ENCODE measurements at places on chromosomes 12 and 14.

GRCh38 chr12:108884116-108885012 lies 4.5 kb downstream of the DAO start:
- peak; percentile 36 for DNase-seq

GRCh38 chr12:47247418-47247817 lies 167.7 kb upstream of the AMIGO2 start:
- DNase-seq, result no peak

- no peak for DNase-seq
Measured at GRCh38 chr14:64680013-64680713, 24.1 kb upstream of the PLEKHG3 start.

GRCh38 chr12:82407481-82407880 lies 49.2 kb downstream of the METTL25 start:
- no peak for DNase-seq

DNA sequence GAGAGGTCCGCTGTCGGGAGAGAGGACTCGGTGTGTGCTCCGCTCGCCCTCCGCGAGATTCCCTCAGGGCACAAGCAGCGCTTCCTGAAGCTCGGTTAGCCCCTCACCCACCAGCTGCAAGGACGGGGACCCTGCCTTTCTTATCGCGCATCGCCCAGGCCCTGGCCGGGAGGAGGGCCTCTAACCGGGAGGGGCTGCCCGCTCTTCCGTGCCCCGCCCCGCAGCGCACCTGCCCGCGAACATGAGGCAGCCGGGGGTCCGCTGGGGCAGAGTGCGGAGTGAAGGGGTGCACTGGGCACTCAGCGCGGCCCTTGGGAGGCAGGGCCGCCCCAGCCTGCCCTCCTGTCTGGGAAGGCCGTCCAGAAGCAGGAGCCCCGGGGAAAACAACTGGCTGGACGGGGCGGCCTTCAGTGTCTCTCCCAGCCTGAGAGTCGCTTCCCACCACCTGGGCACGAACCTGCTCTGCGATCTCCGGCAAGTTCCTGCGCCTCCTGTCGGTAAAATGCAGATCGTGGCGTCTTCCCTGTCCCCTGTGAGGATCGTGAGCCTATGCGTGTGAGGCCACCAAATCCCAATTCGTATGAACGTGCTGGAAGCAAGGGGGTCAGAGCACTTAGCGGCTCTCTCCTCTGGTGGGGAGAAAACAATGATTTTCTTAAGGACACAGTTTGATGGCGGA lies 28.0 kb upstream of the ADIPOR2 start:
- no peak for DNase-seq

GRCh38 chr12:2613326-2614073 lies 181.3 kb upstream of the FKBP4 start:
- DNase-seq, result no peak

DNA sequence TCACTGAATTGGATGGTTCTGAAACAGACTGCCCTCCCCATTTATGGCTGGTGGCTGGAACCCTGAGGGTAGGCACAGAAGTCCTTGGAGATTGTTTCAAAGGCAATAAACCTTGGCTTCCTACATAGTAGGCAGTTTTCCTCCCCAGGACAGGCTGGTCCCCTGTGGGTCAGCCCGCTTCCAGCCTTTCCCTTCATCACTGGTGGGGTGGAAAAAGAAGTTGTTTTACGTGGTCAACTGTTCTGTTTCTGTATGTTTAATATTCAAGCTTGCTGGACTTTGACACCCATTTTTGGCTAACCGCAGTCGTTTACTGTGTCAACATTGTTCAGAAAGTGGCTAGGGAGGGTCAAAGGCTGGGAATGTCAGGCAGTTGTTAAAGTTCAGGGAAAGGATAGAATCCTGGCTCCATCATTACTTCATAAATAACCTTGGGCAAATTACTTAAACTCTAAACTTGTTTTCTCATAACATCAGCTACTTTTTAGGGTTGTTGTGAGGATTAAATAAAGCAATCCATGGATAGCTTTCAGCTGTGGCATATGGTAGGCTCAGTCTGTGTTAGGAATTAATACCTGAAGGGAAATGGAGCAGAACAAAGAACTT lies 2.4 kb downstream of the KLHDC2 start:
- DNase-seq, result no peak

- DNase-seq, result no peak
Measured at GRCh38 chr14:36522972-36523715, 3.1 kb upstream of the NKX2-1 start.

GRCh38 chr12:47801170-47801903 lies 18.4 kb downstream of the HDAC7 start:
- DNase-seq, result no peak

GRCh38 chr12:112909693-112910092 lies 2.9 kb downstream of the OAS1 start:
- DNase-seq, result no peak

- no peak for DNase-seq
Measured at GRCh38 chr12:129064209-129064855, 211.1 kb downstream of the GLT1D1 start.

DNA sequence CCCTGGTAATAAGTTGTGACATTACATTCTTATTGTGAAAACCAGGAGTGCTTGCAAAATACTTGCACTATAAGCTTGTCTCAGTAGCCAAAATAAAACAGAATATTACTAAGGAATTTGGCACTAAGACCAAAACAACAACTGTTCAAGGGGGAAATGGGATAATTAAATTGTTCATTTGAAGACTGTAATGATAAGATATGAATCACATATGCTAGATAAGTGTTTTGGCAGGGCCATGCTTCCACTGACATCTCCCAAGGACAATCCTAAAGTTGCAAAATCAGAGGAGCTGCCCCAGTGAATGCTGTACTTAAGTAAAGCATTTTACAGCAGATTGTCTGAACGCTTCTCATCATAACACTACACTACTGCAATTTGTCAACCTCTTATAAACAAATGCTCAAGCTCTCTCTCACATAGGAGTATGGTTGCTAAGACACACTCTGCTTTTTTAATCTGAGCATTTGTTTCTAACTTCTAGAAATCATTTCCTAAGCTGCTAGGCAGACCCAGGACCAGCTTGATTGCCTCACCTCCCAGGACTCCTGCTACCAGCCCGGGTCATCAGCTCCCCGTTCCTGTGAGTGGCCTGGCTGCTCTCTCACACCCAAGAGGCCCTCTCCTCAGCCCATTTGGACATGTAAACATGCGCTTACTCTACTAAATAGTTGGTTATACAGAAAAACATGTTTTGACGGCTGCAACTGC lies 191.5 kb downstream of the PAX9 start:
- no peak for DNase-seq

DNA sequence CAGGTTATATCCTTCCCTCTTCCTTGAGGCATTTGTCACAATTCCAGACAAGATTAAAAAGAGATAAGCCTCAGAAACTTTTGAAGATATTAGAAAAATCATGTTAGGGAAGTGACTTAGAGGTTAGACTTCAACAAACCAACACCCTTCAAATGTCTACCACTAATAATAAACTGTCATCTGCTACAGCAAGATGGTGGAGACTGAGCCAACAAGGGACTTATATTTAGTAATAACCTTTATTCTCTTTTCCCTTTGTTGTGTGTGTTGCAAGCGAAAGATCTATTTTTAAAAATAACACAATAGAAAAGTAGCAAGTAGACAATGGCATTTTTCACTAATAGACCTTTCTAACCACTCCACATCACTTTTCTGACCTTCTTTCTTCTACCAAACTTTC lies 28.6 kb downstream of the PRICKLE1 start:
- DNase-seq, result no peak

DNA sequence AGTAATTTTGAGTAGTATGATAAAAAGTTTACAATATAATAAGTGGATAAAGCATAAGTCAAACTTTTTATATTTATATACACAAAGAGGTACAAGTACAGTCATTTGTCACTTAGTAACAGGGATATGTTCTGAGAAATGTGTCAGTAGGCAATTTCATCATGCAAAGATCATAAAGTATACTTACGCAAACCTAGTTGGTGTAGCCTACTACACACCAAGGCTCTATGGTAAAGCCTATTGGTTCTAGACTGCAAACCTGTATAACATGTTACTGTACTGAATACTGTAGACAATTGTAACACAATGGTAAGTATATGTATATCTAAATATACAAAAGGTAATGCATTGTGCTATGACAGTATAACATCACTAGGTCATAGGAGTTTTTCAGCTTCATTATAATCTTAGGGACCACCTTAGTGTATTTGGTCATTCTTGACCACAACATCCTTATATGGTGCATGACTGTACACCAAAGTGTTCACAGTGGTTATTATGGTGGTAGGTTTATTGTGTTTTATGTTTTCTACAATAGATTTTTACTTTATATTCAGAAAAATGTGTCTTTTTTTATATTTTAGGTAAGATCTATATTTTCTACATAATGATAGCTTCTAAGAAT lies 14.9 kb upstream of the SCFD1 start:
- no peak for DNase-seq

DNA sequence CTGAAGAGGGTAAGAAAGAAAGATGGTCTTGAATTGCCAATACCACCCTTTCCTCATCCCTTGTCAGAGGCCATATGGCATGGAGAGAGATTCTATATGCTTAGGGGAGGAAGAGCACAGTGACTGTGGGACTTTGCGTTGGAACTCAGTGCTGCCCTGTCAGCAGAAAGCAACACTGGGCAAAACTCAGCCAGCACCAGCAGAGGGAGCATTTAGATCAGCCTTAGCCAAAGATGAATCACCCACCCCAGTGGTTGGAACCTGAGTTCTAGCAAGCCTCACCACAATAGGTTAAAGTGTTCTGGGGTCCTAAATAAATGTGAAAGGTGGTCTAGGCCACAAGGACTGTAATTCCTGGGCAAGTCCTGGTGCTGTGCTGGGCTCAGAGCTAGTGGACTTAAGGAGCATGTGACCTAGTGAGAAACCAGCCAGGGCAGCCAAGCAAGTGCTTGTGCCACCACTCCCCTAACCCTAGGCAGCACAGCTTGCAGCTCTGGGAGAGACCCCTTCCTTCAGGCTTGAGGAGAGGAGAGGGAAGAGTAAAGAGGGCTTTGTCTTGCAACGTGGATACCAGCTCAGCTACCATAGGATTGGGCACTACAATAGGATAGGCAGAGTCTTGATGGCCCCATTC lies 11.4 kb upstream of the BCAT1 start:
- no peak for DNase-seq

GRCh38 chr14:53884601-53885000 lies 72.0 kb downstream of the BMP4 start:
- no peak for DNase-seq

- DNase-seq, result no peak
Measured at GRCh38 chr12:71162832-71163763, 5.3 kb upstream of the TSPAN8 start.

- no peak for DNase-seq
Measured at GRCh38 chr12:57524814-57525614, 2.4 kb downstream of the MBD6 start.

- no peak for DNase-seq
Measured at GRCh38 chr14:51277753-51278415, 37.8 kb downstream of the TMX1 start.

DNA sequence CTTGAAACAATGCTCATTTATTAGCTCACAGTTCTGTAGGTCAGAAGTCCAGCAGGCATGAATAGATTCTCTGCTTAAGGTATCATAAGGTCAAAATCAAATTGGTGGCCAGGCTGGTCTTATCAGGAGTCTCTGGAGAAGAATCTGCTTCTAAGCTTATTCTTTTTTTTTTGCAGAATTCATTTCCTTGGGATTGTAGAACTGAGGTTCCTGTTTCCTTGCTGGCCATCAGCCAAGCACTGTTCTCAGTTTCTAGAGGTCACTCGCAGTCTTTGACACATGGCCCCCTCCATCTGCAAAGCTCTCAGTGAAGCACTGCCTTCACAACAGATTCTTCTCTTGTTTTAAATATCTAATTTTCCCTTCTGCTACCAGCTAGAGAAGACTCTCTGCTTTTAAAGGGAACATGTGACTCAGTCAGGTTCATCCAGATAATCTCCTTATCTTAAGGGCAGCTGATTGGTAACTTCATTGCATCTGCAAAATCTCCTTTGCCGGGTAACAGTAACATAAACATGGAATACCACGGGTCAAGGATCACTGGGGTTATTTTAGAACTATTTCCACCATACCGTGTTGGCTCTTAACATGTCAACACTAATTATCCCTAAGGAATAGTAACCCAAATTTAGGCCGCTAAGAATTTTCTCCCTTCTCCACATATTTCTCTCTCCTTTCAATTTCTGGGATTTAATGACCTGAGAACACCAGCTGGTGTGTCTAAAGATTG lies 25.3 kb downstream of the RHOJ start:
- DNase-seq, result no peak

DNA sequence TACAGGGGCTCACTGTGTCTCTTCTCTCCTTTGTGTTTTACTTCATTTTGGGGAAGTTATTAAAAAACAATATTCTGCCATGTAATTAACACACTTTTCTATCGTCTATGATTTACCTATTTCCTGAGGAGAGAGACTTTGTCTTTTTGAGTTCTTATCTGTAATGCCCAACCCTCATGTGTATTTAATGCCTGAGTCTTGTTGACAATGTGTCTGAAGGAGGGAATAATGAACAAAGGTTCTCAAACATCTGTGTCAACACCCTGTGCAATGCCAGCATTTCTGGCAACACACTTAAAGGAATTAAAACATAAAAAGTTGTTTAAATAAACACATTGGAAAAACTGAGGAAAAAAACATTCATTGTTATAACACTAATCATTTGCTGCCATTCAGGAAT lies 147.1 kb downstream of the SLC15A5 start:
- DNase-seq, result no peak

- DNase-seq, result no peak
Measured at GRCh38 chr14:103382376-103382775, 2.8 kb upstream of the MARK3 start.

DNA sequence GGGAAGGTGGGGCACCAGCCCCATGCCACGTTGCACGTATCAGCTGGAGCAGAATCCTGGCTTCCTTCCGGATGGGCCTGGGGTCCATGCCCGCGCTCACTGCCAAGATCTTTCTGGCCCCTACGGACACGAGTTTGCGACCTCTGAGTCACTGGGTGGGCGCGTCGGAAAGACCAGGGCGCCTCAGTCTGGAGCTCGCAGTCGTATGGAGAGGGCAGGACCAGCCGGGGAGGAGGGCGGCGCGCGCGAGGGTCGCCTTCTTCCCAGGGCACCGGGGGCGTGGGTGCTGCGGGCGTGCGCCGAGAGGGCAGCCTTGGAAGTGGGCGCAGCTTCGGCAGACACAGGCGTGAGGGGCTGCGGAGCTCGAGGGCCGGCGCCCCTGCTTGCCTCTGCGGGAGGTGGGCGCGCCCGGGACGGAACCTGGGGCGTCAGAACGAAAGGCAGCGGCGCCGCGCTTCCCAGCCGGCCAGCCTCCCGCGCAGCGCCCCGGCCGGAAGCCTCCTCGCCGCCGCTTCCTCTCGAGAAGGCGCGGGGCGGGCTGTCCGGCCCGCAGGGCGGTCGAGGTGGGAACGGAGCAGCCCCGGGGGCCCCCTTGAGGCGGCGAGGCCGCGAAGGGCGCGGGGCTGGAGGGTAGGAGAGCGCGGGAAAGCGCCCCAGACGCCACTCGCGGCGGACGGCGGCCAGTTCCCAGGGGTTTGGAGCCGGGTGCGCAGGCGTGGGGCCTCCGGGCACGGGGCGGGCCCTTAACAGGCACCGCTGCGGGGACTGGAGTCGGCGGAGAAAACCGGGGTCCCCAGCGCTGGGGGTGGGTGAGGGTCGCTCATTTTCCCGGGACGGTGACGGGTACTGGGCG lies at the start of gene ARL6IP4:
TSS of gene ARL6IP4 (plus strand) at position 499 of the 853 bp plus-strand sequence. CDS start 459 bp downstream, outside the sequence.
- peak; percentile 24 for DNase-seq

- DNase-seq, result no peak
Measured at GRCh38 chr14:22764382-22764781, 2.1 kb upstream of the OXA1L start.

Measured in activated CD8-positive, alpha-beta memory T cell treated with anti-CD3 and anti-CD28 coated beads for 4 hours (primary cell).